ENCODE measurements at places on chromosomes 1 and 21.
A peak's percentile ranks its signal among the peaks of the same experiment; 100 is the strongest.

DNA sequence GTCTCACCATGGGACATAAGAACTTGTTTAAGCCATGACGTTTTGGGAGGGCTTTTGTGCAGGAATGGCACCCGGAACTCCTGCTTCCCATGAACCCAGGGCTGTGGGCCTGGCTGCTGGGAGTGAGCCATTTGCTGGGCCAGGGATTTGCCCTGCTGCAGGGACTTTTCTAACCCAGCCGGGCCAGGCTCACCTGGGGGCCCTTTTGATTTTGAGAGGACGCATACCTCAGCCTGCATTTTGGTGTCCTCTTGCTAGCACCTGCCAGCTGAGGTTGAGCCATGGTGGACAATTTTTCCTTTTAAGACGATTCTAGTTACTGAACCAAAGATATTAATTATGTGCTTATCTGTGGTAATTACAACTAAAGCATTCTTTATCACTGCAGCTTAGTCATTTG is 28.9 kb downstream of the GALNT2 start:
- DNase-seq, result no peak

GRCh38 chr21:16421007-16421406 is 691.2 kb downstream of the USP25 start:
- no peak for DNase-seq

- no peak for DNase-seq
Observed at GRCh38 chr1:1528301-1529267, 11.8 kb downstream of the TMEM240 start.

DNA sequence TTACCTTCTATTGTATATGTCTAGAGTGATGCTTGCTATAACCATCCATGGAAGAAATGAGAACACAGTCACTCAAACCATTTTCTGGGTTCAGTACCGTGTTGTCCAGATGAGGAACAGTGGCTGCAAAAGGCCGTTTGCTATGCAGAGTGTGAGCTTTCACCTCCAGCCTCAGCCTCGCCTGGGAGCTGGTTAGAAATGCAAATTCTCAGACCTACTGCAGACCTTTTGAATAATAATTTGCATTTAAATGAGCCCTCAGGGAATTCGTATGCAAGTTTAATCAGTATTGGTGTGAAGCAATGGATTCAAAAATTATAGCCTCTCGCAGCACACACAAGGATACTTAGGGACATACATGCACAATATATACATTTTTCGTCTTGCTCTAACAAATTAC is 24.1 kb downstream of the KCNJ15 start:
- DNase-seq, result no peak

DNA sequence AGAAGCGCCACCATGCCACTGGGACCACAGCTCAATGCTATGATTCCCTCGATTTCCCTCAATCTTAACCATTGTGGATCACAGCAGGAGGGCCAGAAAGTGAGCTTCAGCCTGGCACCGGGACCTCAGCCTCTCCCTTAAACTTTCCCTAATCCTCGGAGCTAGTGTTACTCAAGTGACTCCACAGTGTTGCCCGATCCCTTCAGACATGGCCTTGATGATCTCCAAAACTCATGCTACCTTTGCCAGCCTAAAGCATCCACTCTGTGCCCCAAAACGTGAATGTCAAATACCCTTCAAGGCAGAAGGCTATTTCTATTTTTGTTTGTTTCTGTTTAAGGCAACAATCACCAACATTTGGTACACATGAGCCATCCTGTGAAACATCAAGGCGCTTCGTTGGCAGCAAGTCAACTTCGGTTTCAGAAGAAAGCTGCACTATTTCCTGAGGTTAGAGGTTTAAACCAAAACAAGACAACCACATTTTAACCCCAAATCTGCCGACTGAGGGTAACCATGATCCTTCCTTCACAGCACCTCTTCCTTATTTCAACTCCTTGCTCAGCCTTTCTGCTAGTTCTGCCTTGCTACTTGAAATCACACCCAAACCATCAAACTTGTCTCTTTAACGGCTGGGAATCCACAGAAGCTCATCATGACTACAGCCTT is 94.4 kb upstream of the KRTAP19-8 start:
- DNase-seq, result peak; percentile 67

- DNase-seq, result no peak
Observed at GRCh38 chr1:226671277-226671676, 67.8 kb downstream of the ITPKB start.

GRCh38 chr1:24154215-24154614 is 11.3 kb upstream of the IL22RA1 start:
- no peak for DNase-seq
